Common myeloid progenitor, CD34-positive (primary cell): ENCODE measurements at places on chromosomes 6 and 20.

- no peak for DNase-seq
These were observed 372.2 kb upstream of the RNF217 start for GRCh38 chr6:124590001-124590400.

- no peak for DNase-seq
These were observed 198.6 kb downstream of the ZDHHC14 start for GRCh38 chr6:157579467-157580031.

DNA sequence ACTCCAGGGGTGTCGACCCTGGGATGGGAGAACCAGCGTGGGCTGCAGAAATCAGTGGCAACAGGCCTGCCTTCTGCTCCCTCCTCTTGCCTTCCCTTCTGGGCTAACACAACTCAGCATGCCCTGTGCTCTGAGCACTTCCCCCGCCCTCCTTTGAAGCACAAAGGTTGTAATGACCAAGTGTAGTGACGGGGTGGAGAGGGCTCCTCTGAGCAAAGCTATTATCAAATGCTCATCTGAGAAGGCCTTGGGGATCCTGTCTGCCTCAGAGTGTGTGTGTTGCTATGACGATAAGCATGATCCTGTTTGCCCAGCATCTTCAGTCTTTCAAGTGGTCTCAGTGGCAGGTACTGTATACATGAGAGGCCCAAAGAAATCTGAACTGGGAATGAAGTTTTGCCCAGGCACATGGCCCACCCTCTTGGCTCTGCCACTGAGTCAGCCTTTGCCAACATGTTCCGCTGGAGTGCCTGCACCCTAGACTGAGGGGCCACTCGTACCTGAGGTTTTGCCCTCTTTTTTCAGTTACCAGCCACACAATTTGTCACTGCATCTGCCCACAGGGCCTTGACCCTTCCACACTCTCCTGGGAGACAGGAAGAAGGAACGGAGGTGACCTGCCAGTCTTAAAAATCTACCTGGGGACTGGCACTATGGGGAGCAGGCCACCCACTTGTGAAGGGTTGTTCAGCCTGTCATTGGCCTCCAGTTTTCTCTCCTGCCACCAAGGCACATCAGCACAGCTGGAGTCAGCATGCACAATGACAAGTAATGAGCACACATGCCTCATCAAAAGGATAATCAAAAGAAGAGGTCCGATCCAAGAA lies 74.5 kb downstream of the GFOD1 start:
- no peak for DNase-seq

DNA sequence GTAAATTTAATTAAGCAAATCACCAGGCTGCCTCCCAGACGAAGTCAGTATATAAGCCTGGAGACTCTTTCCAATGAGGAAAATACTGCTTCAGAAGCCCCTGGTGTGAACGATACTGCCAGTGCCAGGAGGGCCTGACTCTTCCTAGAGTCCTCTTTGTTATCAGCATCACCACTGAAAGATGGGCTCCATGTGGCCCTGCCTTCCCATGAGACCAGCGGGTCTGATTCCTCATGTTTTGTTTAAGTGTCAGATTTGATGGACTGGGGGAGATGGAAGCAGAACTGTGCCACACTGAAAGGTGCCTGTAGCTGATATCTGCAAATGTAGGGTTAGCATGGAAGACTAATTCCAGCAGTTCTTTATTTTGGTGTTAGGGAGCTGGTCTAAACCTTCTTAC lies 7.9 kb downstream of the NQO2 start:
- no peak for DNase-seq

DNA sequence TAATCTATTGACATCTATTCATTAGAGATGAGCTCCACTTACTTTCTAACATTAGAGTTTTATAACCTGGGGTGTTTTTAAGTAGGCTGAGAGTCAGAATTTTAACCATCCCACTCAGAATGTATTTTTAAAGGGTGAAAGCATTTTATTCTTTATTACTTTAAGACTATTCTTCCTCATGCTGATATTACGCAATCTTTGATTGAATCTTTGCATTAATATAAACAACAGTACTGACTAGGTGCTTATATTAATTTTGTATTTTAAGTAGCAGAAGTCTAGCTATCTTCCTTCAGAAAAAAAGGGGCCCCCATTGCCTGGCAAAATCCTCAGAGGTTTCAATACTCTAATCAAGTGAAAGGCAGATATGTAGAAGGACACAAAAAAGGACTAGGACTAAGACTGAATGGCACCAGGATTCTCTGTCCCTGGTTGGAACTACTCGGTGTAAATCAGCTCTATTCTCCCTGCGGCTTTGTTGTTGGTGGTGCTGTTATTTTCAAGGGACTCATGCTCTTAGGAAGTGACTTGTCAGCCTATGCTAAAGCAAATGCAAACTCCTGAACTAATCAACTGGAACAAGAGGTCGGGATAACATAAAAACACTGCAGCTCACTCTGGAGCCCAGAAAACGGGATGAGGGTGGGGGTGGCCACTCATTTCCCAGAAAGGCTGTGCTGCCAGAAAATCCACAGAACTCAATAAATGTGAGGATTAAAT lies 1324.4 kb downstream of the GRIK2 start:
- no peak for DNase-seq

- no peak for DNase-seq
These were observed 37.8 kb downstream of the MUC22 start for GRCh38 chr6:31048099-31048498.

DNA sequence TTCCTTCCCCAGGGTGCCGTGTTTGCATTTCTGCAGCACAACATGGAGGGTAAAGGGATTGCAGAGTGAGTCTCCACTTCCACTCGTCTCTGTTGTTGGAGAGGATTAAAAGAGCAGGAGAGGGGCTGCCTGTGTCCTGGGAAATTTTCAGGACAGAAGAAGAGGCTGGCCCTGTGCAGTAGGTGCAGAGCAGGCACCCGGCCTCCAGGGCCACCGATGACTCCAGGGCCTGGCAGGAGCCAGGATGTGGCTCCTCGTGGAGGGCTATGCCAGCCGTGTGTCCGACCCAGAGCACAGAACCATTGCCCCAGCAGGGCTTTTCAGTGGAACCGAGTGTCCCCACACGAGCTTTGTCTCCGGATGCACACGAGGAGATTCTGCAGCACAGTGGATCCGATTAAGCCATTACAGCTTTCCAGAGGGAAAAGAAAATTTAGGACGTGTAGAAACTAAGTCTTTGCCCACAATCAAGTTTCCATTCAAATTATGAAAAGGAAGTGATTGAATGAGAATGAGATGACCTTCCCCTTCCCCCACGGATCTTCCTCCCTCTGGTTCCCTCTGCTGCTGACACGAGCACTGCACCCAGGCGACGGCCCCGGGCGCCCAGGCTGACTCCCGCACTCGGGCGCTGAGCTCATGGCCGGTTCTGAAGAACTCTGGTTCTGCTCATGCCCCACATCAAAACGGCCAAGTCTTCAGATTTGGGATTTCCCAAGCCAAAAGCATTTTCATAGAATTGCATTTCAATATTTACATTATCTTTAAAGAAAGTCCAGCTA lies 43.1 kb upstream of the UNC93A start:
- DNase-seq = no peak

GRCh38 chr6:129786548-129786947 lies 74.6 kb downstream of the TMEM244 start:
- no peak for DNase-seq

- DNase-seq = no peak
These were observed 81.9 kb downstream of the LYRM4 start for GRCh38 chr6:5178806-5179205.

GRCh38 chr20:11048739-11049138 lies 374.9 kb upstream of the JAG1 start:
- no peak for DNase-seq

GRCh38 chr20:4883051-4883450 lies 118.3 kb downstream of the SLC23A2 start:
- DNase-seq = no peak

- DNase-seq = peak; percentile 72
These were observed 174.4 kb upstream of the RIN2 start for GRCh38 chr20:19583532-19584175.

DNA sequence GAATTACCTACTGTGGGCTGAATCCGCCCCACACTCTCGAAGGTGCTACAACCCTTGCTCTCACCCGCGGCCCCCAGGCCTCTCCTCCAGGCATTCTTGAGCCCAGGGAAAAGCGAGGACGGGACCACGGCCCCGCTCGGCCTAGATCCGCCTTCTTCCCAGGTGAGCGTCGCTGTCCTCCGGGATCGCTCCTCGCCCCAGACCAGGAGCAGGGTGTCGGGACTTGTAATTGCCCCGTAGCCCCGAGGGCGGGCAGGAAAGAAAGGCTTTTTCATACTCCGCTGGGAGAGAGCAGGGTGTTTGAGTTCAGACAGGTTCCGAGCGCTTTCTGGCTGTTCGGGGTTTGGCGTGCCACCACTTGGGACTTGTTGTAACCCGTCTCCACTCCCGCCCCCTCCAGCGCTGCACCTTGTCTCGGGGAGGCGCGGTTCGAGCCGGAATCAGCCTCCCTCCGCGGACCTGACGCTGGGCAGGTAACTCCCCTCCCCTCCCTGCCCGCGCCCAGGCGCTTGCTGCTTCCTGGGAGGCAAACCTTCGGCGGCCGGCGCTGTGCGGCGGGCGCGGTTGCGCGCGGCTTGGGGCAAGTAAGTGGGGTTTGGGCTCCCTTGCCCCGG lies at the start of gene FAM83B:
FAM83B (plus strand) TSS at position 529 of the 614 bp plus-strand sequence. CDS start 23,476 bp downstream, outside the sequence.
- DNase-seq = peak; percentile 1

GRCh38 chr6:41815587-41815986 lies 28.1 kb downstream of the TOMM6 start:
- no peak for DNase-seq

DNA sequence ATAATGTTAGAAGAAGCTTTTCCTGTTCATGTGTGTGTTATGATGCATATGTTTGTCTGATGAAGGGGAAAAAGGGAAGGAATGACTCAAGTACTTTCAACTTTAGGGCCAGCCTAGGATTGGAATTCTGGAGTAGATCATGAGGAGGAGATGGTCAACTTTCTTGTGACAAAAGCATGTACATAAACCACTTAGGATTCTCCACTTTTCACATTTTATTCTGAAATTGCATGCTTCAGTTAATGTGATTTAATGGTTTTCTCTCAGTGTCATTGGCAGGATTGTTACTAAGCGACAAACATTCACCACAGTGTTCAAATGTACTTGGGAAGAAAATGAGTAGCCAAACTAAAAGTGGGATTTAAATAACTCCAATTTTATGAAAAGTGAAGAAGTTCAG lies 80.1 kb downstream of the UTRN start:
- DNase-seq = no peak

GRCh38 chr6:170206317-170206621 lies 84.6 kb downstream of the DLL1 start:
- no peak for DNase-seq

DNA sequence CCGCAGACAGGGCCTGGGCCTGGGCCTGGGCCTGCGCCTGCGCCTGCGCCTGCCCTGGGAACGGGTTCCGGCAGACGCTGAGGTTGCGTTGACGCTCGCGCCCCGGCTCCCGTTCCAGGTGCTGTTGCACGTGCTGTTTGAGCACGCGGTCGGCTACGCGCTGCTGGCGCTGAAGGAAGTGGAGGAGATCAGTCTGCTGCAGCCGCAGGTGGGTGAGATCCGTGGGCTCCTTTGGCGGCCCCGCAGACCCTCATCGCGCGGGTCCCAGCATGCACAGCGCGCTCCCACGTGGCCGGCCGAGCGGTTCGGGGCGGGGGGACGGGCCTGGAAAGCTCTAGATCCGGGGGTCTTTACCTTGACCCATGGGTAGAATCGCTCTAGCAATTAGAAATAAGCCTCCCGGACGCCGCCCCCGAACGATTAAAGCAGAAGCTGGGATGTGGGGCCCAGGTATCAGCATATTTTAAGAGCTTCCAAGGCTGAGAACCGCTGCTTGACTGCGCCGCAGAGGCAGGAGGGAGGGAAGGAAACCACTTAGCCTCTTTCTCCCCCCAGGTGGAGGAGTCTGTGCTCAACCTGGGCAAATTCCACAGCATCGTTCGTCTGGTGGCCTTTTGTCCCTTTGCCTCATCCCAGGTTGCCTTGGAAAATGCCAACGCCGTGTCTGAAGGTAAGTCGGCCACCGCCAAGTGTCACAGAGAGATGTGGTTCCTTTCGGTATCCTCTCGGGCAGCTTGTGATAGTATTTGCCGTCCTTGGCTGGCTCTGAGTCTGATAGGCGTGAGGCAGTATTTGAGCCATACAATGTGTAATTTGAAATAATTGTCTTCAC lies 508 bp downstream of the NOP56 start:
- no peak for DNase-seq

DNA sequence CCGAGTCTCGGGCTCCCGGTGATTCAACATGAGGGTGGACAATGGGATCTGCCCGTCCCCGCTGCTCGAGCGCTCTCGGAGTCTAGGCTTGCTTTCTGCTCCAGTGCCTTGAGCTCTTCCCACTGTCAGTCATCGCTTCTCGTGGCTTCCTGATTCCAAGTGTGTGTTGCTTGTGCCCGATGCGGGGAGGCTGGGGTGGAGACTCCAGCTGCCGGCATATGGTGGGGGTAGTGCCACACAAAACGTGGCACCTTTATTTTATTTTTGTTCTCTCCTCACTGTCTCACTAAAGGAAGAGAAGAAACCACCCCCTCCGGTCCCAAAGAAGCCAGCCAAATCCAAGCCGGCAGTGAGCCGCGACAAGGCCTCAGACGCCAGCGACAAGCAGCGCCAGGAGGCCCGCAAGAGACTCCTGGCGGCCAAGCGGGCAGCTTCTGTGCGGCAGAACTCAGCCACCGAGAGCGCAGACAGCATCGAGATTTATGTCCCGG lies 14.8 kb upstream of the MYL9 start:
- DNase-seq = no peak

DNA sequence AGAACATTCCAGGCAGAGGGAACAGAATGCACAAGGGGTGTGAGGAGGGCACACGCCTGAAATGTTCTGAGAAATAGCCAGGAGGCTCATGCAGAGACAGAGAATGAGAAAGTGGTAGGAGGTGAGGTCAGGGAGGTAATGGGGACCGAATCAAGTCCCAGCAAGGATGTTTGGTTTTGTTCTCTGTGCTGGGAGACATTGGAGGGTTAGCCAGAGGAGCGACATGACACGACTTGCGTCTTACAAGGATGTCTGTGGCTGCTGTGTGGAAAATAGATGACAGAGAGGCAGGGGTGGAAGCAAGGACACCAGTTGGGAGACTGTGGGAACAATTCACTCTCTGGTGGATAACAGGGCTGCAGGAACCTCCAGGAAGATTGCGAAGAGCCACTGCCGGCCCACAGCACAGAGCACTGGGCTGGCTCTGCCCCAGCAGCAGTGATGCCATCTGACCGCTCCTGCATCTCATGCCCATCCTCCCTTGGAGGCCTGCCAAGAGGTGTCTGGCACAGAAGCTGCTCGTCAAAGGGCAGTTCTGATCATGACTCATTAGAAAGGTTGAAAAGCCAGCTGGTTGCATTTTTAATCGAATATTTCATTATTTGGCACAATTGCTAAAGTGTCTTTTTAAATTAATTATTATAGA lies 57.7 kb upstream of the CD83 start:
- no peak for DNase-seq

DNA sequence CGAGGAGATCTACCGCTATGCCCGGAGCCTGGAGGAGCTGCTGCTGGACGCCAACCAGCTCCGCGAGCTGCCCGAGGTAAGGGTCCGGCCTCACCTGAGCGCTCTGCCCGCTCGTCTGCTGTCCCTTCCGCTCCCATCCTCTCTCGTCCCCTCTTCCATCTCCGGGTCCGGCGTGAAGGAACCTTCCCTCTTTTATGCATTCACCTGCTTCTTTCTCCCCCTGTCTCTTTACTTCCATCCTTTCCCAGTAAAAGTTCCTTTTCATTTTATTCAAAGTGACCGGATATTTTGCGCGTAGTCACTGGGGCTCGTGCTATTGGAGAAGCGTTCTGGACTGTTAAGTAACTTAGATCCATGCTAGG lies 516 bp downstream of the LRRC1 start:
- no peak for DNase-seq
